ENCODE measurements at places on chromosomes 1 and 21.

- no peak for DNase-seq
Observed at GRCh38 chr1:95034506-95034905, 38.2 kb downstream of the ALG14 start.

DNA sequence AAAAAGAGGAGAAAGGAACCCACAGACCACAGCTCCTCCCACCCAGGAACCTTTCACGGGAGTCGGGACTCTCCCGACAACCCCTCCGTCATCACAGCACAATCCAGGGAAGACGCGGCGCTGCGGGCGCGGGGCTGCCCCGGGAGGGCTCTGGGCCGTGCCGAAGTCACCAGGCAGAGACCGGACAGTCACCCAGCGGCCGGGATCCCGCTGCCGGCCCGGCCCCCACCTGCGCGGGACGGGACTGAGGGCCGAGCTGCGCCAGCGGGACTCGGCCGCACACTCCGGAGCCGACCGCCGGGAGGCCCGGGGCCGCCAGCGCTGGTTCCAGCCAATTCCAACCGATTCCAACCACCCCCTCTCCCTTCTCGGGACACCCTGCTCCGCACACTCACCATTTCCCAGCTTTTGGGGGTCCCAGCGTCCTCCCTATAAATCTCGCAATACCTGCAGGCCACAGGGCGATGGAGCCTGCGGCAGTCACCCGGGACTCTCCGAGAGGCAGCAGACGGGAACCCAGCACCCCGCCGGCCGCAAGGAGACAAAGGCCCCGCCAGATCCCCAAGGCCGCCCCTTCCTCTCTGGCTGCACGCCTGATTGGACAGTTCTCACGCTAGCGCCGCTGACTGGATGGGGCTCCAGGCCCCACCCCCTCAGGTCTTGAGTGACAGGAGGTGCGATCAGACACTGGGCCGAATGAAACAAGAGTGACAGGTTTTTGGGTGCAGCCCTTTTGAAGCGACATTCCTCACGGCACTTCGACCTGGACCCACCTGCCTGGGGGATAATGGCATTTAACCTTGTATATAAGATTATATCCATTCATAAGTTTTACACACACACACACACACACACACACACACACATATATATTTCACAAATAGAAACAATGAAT lies at the start of gene ZNF695:
Gene ZNF695 (minus strand): TSS at position 547 of the 895 bp plus-strand sequence. CDS start 149 bp downstream, at position 398.
- DNase-seq: peak; percentile 99

DNA sequence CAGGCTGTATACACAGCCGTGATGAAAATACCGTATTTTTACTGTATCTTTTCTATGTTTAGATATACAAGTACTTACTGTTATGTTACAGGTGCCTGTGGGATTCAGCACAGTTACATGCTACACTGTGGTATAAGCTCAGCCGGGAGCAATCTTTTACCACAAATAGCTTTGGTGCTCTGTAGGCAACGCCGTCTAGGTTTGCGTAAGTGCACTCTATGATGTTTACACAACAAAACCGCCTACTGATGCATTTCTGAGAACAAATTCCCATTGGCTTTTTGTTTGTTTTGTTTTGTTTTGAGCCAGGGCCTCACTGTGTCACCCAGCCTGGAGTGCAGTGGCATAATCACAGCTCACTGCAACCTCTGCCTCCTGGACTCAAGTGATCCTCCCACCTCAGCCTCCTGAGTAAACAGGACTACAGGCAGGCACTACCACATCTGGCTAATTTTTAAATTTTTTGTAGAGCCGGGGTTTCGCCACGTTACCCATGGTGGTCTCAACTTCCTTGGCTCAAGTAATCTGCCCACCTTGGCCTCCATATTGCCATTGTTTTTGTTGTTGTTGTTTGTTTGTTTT lies 81.0 kb downstream of the SCCPDH start:
- DNase-seq: no peak

DNA sequence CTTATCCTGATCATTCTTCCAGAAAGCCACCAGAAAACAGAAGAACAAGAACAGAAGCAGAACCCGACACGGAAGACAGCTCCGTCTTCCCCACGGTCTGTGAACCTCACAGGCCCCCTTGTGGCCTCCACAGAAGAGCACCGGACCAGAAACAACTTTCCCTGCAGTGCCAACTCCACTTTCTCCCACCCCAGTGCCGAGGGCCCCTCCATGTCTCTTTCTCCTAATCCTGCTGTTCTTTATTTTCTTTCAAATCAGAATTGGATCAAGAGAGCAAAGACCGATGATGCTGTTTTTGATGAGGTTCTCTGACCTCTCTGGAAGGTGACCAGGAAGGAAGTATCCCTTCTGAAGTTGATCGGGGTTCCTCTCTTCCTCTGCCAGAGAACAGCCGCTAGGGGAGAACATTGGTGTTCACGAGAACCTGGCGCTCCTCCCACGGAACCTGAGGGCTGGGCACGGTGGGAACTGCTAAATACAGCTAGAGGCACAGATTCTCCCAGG lies 58.9 kb upstream of the CTTNBP2NL start:
- peak; percentile 23 for DNase-seq

- DNase-seq: peak; percentile 67
Observed at GRCh38 chr1:153774780-153775457, at the start of gene SLC27A3. SLC27A3 (plus strand) TSS chr1:153775407; CDS start chr1:153775498, 91 bp downstream.

- no peak for DNase-seq
Observed at GRCh38 chr1:151819976-151820623, 11.5 kb downstream of the RORC start.

DNA sequence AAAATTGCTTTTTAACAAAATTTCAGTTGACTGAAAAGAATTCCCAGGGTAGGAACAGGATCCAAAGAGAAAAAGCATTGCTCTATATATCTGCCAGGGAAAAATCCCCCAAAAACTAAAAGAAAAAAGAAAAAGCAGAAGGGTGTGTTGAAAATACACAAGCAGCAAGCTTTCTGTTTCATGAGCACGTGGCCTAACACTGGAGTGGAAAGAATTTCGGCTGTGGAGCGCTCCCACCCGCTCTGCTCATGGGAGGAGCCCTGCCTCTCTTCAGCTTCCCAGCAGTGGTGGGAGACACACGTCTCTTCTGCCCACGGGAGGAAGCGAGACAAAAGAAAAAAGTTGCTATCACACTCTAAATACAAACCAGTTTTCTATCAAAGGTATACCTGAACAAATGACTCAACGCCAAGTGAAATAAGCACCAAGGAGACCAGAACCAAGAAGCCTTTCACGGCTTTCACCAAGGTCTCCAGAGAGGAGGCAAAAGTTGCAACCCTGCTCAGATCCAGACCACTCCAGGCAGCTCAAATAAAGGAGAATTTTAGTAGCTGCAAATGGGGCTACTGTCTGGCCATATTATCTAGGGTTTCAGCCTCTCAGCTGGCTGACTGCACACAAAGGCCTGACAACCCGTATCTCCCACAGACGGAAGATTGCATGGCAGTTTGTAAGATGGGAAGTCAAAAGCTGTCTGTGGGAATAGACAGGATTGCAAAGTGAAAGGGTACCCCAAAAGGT lies 29.5 kb upstream of the ZNF496 start:
- no peak for DNase-seq

GRCh38 chr1:148264374-148265276 lies 112.5 kb upstream of the NBPF11 start:
- peak; percentile 64 for DNase-seq

- DNase-seq: no peak
Observed at GRCh38 chr1:155131856-155132255, 3.8 kb upstream of the SLC50A1 start.

- DNase-seq: no peak
Observed at GRCh38 chr1:248788327-248788726, 32.8 kb upstream of the LYPD8 start.

DNA sequence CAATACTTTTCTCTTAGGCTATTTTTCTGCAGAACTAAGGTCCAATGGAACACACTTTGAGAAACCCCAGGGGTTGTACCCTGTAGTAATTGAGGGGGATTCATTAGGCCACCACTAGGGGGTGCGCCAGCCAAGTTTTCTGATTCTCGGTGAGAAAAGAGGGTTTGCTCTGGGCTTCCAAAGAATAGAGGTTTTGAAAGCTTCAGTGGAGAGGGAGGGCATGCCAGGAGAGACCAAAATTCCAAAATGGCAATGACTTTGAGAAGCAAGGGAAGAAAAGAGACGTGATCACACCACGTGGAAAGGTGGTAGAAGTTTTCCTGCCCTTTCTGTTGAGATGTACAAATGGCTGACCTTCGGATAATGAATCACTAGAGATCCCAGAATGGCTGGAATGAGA lies 323.3 kb downstream of the RPS6KC1 start:
- DNase-seq: peak; percentile 80

DNA sequence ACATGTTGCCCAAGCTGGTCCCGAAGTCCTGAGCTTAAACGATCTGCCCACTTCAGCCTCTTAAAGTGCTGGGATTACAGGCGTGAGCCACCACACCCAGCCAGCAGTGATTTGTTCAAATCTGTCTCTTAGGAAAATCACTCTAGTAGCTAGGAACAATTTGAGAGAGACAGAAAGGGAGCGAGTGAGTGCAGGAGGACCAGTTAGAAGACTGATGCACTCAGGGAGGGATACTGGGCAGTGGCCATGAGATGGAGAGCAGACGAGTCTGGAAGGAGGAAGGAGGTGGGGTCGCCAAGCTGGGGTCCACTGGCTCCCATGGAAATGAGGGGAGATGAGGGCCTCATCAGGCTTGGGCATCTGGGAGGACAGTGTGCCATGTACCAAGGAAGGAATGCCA lies 23.6 kb upstream of the SSBP3 start:
- DNase-seq: no peak

GRCh38 chr1:206464456-206464964 lies 5.8 kb upstream of the IKBKE start:
- peak; percentile 85 for DNase-seq

DNA sequence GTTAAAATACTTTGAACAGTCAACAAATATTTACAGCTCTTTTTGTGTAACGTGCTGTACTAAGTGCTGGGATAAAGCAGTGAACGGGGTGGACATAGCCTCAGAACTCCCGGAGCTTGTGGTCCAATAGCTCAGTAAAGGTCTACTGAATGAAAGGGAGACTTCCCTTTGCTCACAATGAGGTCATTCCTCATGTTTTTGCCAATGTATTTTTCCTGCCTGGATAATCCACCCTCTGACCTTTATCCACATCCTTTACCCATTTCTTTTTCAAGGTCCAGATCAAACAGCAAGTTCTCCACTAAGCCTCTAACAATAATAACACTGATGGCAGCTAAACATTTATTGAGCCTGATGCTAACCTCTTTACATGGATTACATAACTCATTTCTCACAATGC lies 55.9 kb downstream of the LEPR start:
- no peak for DNase-seq

DNA sequence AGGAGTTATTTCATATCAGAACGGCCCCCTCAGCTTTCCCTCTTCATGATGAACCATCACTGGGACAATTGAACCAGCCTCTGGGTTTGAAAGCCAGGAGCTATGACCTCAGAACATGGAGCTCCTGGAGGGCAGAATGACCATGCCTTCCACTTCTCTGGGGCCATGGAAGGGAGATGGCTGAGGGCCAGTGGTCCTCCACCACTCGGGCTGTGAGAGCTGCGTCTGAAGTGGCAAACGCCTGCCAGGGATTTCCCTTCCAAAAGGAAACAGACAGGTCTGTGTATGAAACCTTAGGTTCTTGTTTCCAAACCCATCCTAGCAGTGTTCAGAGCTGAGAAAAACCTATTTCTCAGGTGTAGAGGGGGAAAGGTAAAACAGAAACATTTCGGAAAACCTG lies 22.5 kb downstream of the PKP1 start:
- no peak for DNase-seq

- no peak for DNase-seq
Observed at GRCh38 chr1:234768569-234769283, 158.7 kb upstream of the IRF2BP2 start.

GRCh38 chr1:206540044-206540780 lies 32.9 kb downstream of the RASSF5 start:
- DNase-seq: peak; percentile 65

DNA sequence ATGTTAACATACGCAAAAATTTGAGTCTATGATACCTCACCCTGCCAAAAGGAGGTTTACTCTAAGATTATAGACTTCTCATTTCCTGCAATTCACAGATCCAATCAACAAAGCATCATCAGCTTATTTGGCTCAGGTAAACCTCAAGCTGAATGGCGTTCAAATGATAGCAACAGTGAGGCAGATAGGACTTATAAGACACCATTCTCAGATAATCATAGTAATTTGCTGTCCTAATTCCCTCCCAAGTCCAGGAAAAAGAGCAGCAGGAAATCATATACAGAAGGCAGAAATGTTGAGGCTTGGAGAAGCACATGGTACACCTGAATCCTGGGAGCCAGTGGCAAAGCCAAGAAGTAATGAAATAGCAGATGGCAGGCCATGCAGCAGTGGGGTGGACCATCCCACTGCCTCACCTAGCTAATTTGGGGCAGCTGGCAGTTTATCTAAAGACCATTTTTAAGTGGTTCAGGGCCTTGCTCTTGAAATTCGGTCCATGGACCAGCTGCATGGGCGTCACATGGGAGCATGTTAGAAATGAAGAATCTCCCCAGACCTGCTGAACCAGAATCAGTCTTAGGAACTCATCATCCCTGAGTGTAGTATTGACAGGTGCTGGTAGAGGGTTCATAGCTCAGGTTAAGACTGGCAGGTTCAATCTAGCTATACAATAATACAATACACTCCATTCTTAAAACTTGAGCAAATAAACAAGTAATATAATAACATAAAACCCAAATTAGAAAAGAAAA lies 57.7 kb downstream of the ASTN1 start:
- DNase-seq: no peak

GRCh38 chr1:239353536-239353935 lies 32.8 kb upstream of the CHRM3 start:
- DNase-seq: no peak

- peak; percentile 89 for DNase-seq
Observed at GRCh38 chr21:46097336-46098293, at the start of gene COL6A2. COL6A2 (plus strand) TSS chr21:46098112.

DNA sequence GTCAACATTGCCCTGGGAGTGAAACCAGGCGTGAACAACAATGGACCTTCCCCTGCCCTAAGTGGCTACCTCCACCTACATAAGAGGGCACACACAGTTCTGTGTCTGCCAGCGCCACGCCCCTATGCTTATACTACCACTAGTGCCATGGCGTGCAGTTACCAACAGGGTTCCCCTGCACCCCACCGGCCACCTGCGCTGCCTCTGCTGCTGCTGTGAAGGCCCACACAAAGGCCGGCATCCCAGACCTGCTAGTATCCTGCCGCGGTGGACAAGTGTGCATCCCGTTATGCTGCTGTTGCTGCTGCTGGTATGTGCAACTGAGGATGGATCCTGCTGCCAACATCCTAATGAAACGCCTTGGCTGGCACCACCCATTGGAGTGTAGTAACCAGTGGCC lies 75.7 kb downstream of the INTS7 start:
- no peak for DNase-seq

DNA sequence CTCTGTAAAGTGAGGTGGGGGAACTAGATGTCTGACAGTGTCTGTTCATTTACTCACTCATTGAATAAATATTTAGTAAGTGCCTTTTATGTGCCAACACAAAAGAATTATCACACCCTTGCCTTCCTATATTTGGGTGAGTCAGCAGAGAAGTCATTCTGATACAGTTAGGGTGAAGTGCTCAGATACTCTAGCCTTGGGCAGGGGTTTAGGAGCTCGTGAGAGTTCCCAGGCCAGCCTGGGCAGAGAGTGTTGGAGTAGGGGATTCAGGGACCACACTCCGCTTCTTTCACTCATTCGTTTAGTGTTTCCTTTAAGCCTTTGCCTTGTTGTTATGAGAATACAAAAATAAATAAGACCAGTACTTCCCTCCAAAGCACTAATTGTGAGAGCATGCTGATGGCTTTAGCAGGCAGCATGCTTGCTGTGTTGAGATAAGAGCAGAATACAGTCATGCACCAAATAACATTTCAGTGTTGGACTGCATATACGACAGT lies 83.9 kb downstream of the DYRK1A start:
- DNase-seq: peak; percentile 42

GRCh38 chr1:204307334-204307883 lies 52.3 kb downstream of the PLEKHA6 start:
- DNase-seq: no peak

Data from astrocyte of the hippocampus (primary cell).